ENCODE measurements at places on chromosomes 1 and 21. TPM values are rescaled to one million over a fixed set of nuclear protein-coding genes. Genes with fewer than 3 reads are reported as not detected.

- H3K36me3 ChIP-seq, result no peaks in the 10 kb centered on the region
- DNase-seq, result no peak
- H3K4me1 ChIP-seq, result no peaks in the 10 kb centered on the region
- no peak overlapping the region for H3K4me3 ChIP-seq
- no peak overlapping the region for H3K27ac ChIP-seq
Observed at GRCh38 chr1:24233684-24234600, 46.9 kb upstream of the IFNLR1 start.

GRCh38 chr1:41442697-41443251 lies 41.7 kb downstream of the EDN2 start:
- H3K4me1 ChIP-seq, result no peaks in the 10 kb centered on the region
- no peak for DNase-seq
- H3K4me3 ChIP-seq, result no peak overlapping the region
- no peaks in the 10 kb centered on the region for H3K27me3 ChIP-seq
- H3K36me3 ChIP-seq, result no peaks in the 10 kb centered on the region
- no peak overlapping the region for H3K27ac ChIP-seq

The CYP2J2 gene
- 0.42 TPM for total RNA-seq

DNA sequence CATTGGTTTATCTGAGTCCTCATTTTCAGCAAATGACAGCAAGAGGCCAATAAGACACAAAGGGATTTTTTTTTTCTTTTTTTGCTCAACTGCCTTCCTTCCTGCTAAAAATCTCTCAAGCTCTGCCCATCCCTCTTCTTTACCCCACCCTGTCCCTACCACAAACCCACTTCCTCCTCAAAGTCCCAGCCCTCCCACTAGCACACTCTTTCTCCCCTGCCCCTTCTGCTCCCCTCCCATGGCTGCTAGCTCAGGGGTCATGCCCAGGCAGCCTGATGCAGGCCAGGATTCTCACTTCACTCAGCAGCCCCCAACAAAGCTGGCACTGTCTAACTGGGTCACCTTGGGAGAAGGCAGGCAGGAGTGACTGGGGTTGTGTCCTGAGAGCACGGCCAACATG lies 28.8 kb upstream of the PPP2R5A start:
- H3K36me3 ChIP-seq, result no peaks in the 10 kb centered on the region
- no peak overlapping the region for H3K27ac ChIP-seq
- DNase-seq, result no peak
- H3K27me3 ChIP-seq, result no peaks in the 10 kb centered on the region

The MROH9 gene
- not detected for total RNA-seq

The LRRC52 gene
- total RNA-seq, result not detected

- H3K36me3 ChIP-seq, result no peaks in the 10 kb centered on the region
- H3K27me3 ChIP-seq, result no peaks in the 10 kb centered on the region
Observed at GRCh38 chr1:117803318-117803717, 126.1 kb downstream of the GDAP2 start.

DNA sequence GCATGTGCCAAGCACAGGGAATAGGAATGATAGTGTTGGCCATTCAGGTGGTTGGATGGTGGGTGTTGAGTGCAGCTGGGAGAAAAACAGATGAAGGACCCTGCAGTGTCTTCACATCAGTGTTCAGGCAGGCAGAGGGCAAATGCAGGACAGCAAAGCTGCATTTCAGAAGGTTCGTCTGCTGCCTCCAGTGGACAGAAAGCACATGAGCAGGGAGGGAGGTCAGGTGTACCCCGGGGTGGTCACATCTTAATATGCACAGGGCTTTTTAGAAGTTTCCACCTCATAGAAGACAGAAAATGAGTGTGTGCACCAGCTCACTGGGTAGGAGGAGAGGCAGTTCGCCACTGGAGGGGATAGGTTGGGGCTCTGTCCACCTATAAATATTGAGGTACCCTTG lies 184.9 kb downstream of the SLC35F3 start:
- no peaks in the 10 kb centered on the region for H3K27me3 ChIP-seq
- H3K4me1 ChIP-seq, result no peaks in the 10 kb centered on the region
- H3K36me3 ChIP-seq, result no peaks in the 10 kb centered on the region
- H3K4me3 ChIP-seq, result no peak overlapping the region

- no peak overlapping the region for H3K4me3 ChIP-seq
- no peaks in the 10 kb centered on the region for H3K4me1 ChIP-seq
- H3K27me3 ChIP-seq, result no peaks in the 10 kb centered on the region
- no peak for DNase-seq
- no peak overlapping the region for H3K27ac ChIP-seq
- no peaks in the 10 kb centered on the region for H3K36me3 ChIP-seq
Observed at GRCh38 chr1:244180256-244180655, 129.2 kb downstream of the ZBTB18 start.

The HUNK gene
- total RNA-seq, result 0.20 TPM

GRCh38 chr1:192513196-192513595 lies 62.4 kb upstream of the RGS1 start:
- H3K4me3 ChIP-seq, result no peak overlapping the region
- no peaks in the 10 kb centered on the region for H3K36me3 ChIP-seq
- DNase-seq, result no peak
- peaks cover 31% of the 10 kb centered on the region for H3K4me1 ChIP-seq
- no peak overlapping the region for H3K27ac ChIP-seq

The DIO1 gene
- total RNA-seq, result not detected

The DNAJC28 gene
- 0.63 TPM for total RNA-seq

- H3K36me3 ChIP-seq, result no peaks in the 10 kb centered on the region
- no peaks in the 10 kb centered on the region for H3K27me3 ChIP-seq
- H3K4me1 ChIP-seq, result no peaks in the 10 kb centered on the region
- no peak overlapping the region for H3K27ac ChIP-seq
Observed at GRCh38 chr1:194548071-194548470, 1361.7 kb upstream of the B3GALT2 start.

DNA sequence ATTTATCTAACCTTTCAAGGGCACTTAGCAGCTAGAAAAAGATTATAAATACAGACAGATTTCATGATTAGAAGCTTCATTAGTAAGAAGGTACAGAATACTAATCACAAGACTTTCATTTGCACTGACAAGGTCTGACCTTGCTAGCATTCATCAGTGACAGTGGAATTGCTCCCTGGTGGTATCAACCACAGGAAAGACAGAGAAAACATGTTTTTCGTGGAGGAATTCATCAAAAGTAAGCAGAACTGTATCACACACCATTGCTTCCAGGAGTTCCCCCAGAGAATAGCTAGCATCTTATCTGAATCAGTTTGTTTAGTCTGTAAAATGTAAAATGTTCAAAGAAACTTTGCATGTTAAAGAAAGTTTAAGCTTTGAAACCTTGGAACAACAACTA lies 20.6 kb upstream of the CRB1 start:
- no peaks in the 10 kb centered on the region for H3K4me1 ChIP-seq
- H3K27me3 ChIP-seq, result peaks cover 3% of the 10 kb centered on the region
- DNase-seq, result no peak
- H3K27ac ChIP-seq, result no peak overlapping the region

The HSPA6 gene
- 1.3 TPM for total RNA-seq

GRCh38 chr1:153441238-153441755 lies 19.2 kb downstream of the S100A7 start:
- H3K27ac ChIP-seq, result no peak overlapping the region
- H3K4me3 ChIP-seq, result no peak overlapping the region
- no peaks in the 10 kb centered on the region for H3K4me1 ChIP-seq
- no peaks in the 10 kb centered on the region for H3K36me3 ChIP-seq
- DNase-seq, result no peak

DNA sequence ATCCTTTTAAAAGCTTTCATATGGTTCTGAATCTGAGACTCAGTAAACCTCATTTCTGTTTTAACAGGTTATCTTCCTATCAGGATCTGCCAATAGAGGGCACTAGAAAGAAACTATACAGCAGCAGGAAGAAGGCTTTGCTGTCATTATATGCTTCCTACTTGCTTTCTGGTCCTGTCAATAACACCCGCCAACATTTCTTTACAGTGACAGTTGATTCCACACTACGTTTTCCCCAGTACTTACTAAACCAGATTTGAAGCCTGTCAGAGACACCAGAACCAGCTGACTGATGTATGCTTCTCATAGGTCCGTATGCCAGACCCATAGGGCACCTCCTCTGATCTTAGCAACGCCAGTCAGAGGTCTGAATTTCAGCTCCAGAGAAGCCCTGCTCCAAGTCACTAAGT lies 341.0 kb upstream of the NEGR1 start:
- no peak overlapping the region for H3K27ac ChIP-seq
- no peak overlapping the region for H3K4me3 ChIP-seq
- no peaks in the 10 kb centered on the region for H3K27me3 ChIP-seq
- H3K36me3 ChIP-seq, result no peaks in the 10 kb centered on the region

Measured in CD8-positive, alpha-beta memory T cell (primary cell).